NCI-H510A treated with DMSO at 0.1 percent for 48 hours (cell line): ENCODE measurements at places on chromosomes 4 and X.

- no peak for DNase-seq
Measured at GRCh38 chr4:185869427-185869826, 57.4 kb upstream of the SORBS2 start.

DNA sequence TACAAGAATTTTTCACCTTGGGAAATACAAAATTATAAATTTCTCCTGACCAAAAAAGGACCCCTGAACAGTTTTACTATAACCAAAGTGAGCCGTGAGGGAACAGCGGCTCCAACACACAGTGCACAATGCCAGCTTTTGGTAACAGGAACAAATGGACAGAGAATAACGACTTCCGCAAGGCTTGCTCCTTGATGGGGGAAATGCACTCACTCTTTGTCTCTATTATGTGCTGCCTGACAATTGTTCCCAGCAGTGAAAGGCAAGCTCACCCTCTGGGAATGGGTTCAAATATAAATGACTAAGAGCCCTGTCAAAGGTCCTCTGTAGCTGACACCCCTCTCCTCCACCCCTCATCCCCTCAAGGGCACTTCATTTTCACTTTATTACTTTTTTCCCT is 325.8 kb upstream of the GALNT7 start:
- DNase-seq: no peak

GRCh38 chr4:25702848-25703247 is 47.2 kb downstream of the SLC34A2 start:
- DNase-seq: no peak

DNA sequence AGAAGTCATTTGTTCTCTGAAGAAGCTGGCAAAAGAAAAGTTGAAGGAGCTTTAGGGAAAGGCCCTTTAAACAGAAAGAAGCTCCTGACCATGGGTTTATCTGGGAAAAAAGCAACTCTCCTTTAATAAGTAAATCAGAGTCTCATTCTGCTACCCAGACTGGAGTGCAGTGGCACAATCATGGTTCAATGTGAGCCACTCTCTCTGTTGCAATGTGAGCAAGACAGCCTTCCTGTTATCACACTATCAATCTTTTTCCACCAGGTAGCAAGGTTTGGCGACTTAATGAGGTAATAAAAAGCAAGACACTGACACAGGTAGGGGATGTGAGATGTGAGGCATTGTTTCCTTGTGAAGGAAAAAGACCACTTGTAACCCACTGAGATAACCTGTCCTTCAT is 111.3 kb downstream of the SYNPO2 start:
- no peak for DNase-seq

DNA sequence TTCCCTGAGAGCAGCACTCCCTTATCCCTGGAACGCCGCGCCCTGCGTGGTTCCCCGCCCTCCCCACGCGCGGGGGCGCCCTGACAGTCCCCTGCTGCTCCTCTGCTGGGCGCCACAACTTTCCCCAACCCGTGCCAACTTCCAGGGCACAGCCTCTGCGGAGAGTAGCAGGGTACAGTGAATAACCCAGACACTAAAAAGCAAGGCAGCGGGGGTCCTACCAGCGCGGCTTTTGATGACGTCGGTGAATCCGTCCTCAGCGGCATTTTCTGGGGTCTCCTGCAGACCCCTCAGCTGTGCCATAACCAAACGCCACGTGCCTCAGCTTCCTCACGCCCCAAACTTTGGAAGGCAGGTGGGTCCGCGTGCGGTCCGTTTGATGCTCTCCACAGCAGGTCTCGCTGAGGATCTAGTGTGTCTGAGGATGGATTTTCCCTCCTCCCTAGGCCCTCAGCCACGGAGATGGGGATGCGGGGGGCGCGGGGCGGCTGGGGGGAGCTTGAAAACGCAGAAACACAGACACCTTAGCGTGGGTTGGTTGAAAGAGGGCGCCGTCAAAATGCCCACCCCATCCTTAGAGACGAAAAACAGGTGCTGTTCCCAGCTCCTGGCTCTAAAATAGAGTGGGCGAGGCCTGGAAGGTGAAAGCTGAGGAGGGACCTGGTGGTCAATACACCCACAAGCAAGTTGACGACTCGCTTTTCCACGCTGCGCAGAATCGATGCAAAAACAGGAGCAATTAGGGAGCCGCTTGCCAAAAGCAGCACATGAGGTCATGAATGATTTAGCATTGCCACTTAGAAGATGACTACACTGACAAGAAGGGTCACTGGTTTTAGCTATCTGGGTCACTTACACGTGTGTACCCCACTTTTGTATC is 405.6 kb downstream of the FAM47A start:
- no peak for DNase-seq

- DNase-seq: no peak
Measured at GRCh38 chr4:157185363-157185762, 35.2 kb upstream of the GRIA2 start.

DNA sequence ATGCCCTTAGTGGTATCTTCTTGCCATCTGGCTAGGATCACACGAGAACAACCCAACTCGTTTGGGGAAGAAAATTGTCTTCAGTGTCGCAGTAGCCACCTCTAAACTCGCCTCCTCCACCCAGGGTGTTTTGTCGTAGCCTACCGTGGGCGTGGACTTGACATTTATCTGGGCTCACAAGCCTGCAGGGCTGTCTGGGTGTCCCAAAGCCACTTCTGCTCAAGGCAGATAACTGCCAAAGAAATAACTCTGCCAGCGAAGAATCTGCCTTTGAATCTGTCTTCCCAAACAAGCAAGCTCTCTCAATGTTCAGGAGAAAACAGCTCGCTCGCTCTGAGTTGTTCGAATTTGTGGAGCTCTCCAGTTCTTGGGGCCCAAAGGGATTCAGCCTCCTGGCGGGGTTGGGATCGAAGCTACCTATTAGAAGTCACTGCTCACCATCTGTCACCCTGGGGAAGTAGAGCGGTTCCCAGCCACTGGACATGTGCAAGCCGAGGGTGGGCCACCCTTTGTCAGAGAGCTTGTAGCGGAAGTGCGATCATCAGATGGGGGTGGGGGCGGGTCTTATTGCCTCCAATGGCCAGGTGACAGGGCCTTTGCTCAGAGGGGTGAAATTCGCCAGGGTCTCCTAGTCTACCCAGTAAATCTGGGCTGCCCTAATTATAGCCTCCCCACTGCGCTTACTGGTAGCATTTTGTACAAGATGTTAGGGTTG is 14.8 kb downstream of the BLOC1S4 start:
- no peak for DNase-seq

DNA sequence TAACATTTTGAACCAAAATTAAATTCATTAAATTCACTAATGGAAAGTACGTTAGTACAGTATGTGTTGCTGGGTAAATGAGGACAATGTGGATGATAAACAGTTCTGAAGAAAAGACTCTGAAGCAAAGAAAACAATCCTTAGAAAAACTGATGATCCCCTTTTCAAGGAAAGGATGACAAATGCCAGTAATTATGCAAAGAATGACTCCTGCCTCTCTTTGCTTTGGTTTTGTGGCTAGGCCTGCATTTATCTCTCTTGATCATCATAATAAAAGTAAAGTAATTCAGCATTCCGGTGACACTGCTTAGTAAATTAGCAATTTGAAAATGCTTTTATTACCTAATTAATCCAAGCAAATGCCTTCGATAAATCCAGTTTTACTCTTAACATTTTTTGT is 652.2 kb upstream of the DIPK2B start:
- DNase-seq: no peak

DNA sequence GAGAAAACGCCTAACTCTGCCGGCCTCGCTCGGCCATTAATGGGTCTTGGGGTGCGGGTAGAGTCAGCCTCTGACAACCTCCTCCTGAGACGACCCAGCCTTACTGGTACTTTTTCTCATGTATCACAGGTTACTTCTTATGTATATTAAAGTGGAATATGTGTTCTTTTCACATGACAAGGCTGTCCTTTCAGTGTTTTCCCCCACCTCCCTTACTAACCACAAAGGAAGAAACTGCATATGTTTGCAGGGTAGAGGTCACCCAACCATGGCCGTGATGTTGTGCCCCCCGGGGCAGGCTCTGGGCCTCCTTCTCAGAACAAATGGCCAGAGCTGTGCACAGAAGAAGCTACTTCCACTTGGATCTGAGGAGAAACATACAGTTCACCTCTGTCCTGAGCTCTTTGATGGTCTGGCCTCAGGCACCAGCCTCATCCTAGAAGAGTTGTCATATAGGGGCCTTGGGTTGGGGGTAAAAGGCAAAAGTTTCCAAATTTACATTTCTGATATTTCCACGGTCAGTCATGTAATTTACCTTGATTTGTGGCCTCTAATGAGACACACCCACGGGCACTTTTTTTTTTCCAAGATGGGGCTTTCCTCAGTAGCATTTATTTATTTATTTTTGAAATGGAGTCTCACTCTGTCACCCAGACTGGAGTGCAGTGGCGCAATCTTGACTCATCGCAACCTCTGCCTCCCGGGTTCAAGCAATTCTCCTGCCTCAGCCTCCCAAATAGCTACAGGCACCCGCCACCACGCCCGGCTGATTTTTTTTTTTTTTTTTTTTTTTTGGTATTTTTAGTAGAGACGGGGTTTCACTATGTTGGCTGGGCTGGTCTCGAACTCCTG is 1.9 kb downstream of the SOWAHD start:
- no peak for DNase-seq

DNA sequence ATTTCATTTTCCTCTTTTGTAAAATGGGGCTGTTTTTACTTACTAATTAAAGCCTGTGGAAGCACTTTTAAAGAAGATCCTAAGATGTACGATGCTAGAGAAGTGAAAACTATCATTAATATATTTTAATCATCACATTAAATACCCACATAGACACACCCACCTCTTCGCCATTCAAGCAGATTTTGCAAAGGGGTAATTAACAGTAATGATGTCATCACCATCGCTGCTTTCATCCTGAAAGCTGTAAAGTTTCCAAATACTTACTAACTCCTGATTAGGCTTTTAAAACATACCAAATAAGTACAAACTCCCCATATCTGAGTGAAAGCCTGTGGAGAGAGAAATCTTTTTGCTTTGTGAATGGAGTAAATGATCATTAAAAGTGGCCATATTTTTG is 17.6 kb upstream of the NYX start:
- DNase-seq: no peak

DNA sequence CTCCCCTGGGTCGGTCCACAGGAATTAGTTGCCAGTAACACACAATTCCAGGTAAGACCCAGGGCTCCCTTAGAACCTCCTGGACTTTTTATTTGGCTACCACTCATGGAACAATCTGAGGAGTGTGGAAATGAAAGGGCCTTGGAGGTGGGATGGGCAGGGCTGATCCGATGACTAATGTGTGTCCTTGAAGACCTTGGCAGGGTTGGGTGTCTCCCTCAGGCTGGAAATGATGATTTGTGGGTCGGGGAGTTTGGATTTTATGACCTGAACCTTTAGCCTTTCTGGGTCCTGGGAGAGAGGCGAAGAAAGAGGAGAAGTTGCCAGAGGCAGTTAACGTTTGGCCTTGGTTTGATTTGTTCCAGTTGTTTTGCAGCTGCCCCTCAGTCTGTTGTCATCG is 425.0 kb downstream of the MID1IP1 start:
- no peak for DNase-seq
